ENCODE measurements at places on chromosomes 2 and 18.

GRCh38 chr2:234472155-234472554 is 24.7 kb downstream of the ARL4C start:
- DNase-seq: no peak

- no peak for DNase-seq
Measured at GRCh38 chr18:46398005-46398404, 259.0 kb downstream of the LOXHD1 start.

DNA sequence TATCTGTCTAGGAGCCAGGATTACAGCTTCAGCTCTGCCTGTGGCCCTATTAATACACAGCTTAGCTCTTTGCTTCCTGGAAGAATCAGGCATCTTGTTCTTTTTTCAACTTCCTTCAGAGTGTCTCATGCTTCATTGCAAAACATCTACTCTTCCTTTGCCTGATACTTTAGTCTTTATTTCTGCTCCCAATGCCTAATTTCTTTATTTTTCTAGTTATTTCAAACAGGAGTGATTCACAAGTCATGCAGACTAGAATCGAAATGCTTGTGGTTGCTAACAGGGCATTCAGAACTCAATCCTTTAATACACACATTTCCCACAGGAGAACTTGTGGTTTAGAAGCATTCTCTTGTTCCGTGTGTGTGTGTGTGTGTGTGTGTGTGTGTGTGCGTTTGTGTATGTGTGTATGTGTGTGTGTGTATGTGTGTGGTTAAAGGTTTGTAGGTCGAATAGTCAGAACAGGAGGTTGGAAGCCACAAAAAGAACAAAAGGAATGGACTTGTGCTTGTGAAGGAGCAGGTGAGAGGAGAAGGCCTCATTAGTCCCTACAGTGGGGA is 28.3 kb upstream of the INSIG2 start:
- no peak for DNase-seq

- DNase-seq: no peak
Measured at GRCh38 chr18:13614641-13615288, 111.6 kb downstream of the FAM210A start.

GRCh38 chr2:239096676-239097427 is 249.0 kb downstream of the TWIST2 start:
- DNase-seq: no peak
